Dermis microvascular lymphatic vessel endothelial cell (primary cell): ENCODE measurements at places on chromosomes 6 and 20. TPM values are rescaled to one million over a fixed set of nuclear protein-coding genes. Genes with fewer than 3 reads are reported as not detected.

DNA sequence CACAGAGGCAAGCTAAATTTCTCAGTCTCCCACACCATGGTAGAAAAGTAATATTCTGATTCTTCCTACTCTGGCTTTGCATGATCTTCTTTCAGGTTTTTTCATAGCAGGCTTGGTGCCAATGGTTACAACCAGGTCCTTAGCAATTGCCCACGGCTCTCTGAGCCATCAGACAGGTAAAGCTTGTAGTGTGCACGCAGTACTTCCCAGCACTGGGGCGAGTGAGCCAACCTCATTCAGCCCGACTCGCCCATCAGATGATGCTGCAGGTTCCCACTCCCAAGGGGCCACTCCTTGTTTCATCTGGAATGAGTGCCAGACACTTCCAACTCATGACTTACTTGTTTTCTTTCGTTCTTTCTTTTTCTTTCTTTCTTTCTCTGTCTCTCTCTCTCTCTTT is 78.3 kb downstream of the PERP start:
- DNase-seq: no peak

TCP11 gene
- total RNA-seq: 0.13 TPM in 2 replicates

MOG gene
- not detected in 2 replicates for total RNA-seq

GRCh38 chr6:108464418-108465097 is 96.2 kb upstream of the FOXO3 start:
- DNase-seq: no peak

DNA sequence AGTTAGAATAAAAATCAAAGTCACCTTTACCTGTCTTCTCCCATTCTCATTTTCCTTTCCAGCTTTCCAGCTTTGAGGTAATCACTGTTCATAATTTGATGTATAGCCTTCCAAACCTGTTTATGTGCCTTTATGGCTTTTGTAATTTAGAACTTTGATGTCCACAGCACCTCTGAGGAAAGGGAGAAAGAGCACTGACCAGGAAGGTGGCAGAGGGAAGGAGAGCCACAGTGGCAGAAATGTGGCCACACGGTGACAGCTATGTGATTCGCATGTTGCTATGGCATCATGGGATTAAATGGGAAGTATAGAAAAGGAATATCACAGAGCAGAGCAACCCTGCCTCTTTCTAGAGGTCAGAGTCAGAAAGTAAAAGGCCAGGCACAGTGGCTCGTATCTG is 51.7 kb upstream of the PLCG1 start:
- no peak for DNase-seq

GATA5 gene
- total RNA-seq: not detected in 2 replicates

- DNase-seq: no peak
Measured at GRCh38 chr6:28816339-28816908, 107.4 kb downstream of the TRIM27 start.

FAM209B gene
- 0.13 TPM in 1 of 2 replicates, not detected in the other for total RNA-seq

- no peak for DNase-seq
Measured at GRCh38 chr20:46634528-46634927, 16.7 kb downstream of the SLC13A3 start.

- no peak for DNase-seq
Measured at GRCh38 chr6:30847421-30847970, 36.8 kb upstream of the DDR1 start.

ARFGEF3 gene
- 1.8 and 2.5 TPM in 2 replicates for total RNA-seq

GRCh38 chr20:17699931-17700351 is at the start of gene BANF2:
TSS of gene BANF2 (plus strand) at chr20:17699966. CDS start at chr20:17725026, 25,060 bp downstream.
- no peak for DNase-seq

- DNase-seq: no peak
Measured at GRCh38 chr6:78502386-78502887, 364.9 kb upstream of the IRAK1BP1 start.

GRCh38 chr6:84667252-84668213 is 96.9 kb downstream of the TBX18 start:
- DNase-seq: peak; percentile 52

CAGE1 gene
- under 0.01 and 0.13 TPM in 2 replicates for total RNA-seq

DNA sequence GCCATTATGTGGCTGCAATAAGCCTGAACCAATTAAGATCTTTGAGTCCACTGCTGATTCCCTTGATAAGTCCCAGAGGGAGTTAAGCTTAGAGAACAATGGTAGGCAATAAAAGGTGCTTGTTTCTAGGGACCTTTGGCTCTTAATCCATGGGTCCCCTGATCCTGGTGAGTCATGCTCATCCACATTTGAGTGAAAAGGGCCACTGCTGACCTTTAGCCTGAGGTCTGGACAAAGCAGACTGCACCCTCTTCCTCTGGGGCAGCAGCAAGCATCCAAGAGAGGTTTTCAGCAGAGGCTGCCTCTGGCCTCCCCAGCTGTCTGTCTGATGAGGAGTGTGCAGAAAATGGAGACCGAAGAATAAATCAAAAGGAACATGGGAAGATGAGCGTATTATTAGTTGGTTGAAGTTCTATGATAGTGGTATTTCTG is 16.1 kb upstream of the SCGN start:
- DNase-seq: no peak

GRCh38 chr6:15882915-15883314 is 220.1 kb upstream of the DTNBP1 start:
- DNase-seq: peak; percentile 43

- DNase-seq: peak; percentile 42
Measured at GRCh38 chr6:109690373-109690736, 647 bp downstream of the AK9 start.

NKX2-2 gene
- total RNA-seq: not detected in 2 replicates

BMP5 gene
- total RNA-seq: not detected in 2 replicates

SNAP25 gene
- total RNA-seq: under 0.01 TPM in 1 of 2 replicates, not detected in the other

CGA gene
- total RNA-seq: not detected in 2 replicates

RSPO3 gene
- not detected in 2 replicates for total RNA-seq

GRCh38 chr20:38806855-38807655 is 1.6 kb downstream of the PPP1R16B start:
- no peak for DNase-seq

DNA sequence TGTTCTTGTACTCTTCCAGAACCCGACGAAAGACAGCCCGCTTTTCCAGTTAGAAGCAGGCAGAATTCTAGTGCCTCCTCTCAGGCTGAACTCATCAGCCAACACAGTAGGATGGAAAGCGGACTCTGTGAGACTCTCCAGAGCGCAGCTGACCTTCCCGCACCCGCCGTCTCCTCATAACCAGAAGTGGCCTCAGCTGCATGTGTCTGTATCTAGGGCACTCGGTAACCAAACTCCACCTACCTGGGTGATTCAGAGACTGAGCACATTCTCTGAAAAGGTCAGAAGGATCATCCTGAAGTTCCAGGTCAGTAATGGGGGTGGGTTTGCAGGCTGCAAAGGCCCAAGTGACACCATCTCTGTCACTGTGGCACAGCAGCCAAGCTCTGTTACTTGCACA is 66.7 kb upstream of the NFATC2 start:
- DNase-seq: no peak

CALHM6 gene
- total RNA-seq: 0.90 and 1.0 TPM in 2 replicates

DNA sequence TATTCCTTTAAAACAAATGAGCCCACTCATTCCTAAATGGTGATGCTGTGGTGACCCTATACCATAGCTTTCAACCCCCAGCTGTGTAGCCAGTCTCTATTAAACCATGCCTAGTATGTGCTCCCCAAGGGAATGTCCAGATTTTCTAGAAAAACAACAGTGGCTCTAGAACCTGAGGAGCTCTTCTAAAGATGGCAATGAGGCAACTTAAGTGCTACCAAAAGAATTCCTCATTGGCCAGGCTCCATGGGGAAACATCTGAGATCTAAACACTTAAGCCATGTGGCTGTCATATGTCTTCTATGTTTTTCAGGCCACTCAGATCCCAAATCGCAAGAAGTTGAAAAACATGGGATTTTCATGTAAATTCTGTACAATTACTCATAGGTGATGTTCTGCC is 191.0 kb downstream of the TPBG start:
- DNase-seq: no peak

- DNase-seq: no peak
Measured at GRCh38 chr6:53095716-53096115, 30.5 kb downstream of the FBXO9 start.

EEF1E1 gene
- total RNA-seq: 23.4 and 37.2 TPM in 2 replicates

DNA sequence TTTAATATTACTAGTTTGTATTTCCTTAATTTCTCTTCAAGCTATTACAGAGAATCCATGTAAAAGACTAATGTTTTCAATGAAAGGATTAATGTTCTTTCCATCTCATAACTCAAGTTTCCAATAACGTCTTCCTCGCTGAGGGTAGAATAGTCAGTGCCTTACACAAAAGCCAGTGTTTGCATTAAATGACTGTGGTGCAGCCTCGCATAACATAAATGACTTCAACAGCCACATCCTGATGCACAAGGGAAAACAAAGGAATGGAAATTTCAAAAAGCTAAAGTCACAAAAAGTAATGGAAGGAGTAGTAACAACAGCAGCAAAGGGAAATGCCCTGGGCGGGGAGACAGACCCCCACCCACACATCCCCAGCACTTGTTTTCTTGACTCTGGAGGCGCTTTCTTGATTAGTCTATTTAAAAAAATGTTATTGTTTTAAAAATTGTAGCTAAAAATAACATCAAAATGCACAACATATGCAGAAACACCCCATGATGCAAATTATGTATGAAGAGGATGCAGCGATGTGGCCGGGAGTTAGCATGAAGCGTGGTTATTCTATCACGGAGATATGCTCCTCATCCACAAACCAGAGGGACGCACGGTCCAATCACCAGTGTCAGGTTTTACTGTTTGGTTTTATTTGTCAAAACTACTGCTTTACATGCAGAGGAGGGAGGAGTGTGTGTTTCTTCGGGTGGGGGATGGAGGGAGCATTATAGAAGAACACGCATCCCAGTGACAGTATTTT is 228.6 kb downstream of the GMPR start:
- no peak for DNase-seq

PPP1R3G gene
- total RNA-seq: 0.39 and 0.89 TPM in 2 replicates

- DNase-seq: no peak
Measured at GRCh38 chr6:91566467-91566866, 979.6 kb upstream of the MAP3K7 start.

DNA sequence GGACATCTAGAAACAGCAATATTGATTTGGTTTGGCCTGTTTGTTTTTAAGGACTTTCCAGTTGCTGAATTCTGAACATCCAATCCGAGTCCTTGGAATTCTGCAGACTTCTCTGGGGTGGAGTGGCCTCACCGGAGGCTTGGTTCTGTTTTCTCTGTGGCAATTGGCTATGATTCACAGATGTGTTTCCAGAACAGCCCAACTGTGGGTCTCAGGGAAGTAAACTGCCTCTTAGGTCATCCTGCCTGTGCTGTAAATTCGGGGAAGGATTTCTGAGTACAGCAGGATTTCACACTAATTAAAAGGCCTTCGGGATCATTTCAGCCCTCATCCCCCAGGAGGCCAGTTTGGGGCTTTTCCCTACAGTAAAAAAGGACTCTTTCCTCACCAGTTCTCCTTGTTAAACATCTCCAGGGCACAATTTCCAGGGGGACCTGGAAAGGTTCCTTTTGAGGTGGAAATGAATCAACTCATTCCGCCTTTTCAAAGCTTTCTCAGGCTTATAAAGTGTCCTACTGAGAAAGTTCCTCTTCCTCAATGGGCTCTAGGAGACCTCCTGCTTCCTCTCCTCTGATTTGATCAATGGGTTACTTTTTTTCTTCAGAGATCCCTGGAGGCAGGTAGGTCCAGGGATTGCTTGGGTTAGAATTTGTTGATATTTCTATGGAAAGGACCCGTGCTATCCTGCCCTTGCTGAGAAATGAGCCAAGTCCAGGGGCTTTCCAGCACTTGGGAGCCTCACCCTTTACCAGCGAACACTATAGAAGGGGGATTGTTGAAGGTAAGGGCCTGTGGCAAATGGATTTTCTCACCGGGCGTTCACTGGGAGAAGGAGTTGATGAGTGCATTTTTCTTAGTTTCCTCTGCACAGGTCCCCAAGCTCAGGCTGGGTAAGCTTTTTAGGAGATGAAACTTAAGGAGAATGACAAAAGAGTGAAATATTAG is 114.6 kb downstream of the CLIC5 start:
- no peak for DNase-seq

DNA sequence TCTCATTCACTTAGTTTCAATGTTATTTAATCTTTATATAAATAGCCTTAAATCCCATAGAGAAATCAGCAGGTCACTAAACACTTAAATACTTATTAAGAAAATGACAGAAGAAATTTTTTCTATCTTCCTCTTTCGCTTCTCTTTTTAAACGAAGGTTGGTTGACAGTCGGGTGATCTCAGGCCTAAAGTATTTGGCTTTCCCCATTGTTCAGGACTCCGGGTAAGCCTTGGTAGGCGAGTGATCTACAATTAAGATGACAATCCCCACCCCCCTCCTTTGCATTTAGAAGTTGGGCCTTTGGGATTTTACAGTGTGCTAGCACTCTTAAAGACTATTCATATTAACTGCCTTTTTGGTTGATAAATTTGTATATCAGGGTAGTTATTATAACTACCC is 19.7 kb upstream of the UTRN start:
- no peak for DNase-seq

DNA sequence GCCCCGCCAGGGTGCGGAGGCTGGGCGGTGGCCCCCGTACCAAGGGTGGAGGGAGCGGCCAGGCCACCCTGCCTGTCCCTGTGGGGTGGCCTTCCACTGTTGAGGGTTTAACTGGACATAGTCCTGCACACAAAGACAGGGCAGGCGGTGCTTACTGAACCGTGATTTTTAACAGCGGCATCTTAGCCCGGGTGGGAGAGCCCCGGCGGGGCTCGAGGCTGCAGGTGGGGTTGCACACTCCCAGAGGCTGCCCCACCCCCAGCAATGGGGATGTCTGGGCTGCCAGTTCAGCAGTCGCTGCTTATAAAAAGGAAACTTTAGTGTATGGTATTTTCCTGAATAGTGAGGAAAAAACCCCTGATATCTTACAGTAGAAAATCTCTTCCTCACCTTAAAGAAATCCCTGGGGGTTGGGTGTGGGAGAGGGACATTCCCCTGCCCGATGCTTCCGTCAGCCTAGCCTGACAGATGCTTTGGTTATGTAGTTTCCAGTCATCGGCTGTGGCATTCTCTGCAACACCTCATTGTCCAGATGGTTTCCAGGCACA is 79.4 kb downstream of the IRF4 start:
- DNase-seq: no peak

MBOAT1 gene
- total RNA-seq: 14.8 and 35.7 TPM in 2 replicates

- DNase-seq: no peak
Measured at GRCh38 chr20:59787538-59787890, 145.9 kb downstream of the SYCP2 start.

BTNL2 gene
- total RNA-seq: not detected in 2 replicates

TTLL9 gene
- 0.38 TPM in 1 of 2 replicates, not detected in the other for total RNA-seq

DNA sequence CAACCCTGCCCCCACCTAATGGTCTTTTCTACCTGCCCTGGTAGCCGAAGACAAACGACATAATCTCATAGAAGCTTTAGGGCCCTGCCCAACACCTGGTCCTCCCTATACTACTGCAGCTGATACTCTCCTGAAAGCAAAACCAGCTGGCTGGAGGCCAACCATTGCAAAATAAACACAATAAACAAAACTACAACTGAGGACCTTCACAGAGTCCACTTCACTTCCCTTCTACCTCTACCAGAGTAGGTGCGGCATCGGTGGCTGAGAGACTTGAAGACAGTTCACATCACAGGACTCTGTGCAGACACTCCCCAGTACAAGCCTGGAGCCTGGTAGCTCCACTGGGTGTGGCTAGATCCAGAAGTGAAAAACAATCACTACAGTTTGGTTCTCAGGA is 476.2 kb downstream of the MMUT start:
- DNase-seq: no peak
